ENCODE measurements at places on chromosomes 7 and 10.

- no peak for DNase-seq
Observed at GRCh38 chr7:138967159-138967558, 14.0 kb downstream of the KIAA1549 start.

DNA sequence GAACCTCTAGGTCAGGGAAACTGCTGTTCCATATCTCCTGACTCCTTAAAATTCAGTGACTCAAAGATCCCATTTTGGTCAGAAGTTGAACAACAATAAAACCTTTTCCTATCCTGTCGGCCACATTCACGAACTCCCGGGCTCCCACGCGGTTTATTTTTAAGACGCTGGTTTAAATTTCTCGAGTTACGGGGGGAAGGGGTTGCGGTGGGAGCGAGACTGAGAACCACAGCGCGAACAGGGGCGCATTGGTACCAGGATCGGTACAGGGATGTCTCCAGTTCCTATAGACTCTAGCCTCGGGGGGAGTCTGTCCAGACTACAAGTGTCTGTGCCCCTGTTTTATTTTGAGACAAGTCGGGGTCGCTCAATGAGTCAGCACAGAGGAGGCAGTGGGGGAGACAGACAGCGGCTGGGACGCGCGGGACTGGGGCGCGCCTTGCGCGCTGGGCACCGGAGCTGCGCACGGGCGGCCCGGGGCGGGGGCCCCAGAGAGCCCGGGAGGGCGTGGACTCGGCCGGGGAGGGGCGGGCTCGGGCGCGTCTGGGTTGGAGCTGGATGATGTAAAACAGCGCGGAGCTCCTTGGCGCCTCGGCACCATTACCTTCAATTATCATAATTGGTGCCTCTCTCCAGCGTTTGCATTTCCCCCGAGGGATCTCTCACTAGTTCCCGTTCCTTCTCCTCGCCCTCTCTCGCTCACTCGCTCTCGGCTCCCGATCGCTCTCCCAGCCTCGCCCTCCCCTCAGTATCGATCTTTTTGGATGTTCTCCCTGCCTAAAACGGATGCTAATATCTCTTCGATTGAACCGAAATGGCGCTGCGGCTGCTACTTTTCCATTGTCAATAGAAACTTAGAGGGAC is 8.7 kb upstream of the BAMBI start:
- no peak for DNase-seq

DNA sequence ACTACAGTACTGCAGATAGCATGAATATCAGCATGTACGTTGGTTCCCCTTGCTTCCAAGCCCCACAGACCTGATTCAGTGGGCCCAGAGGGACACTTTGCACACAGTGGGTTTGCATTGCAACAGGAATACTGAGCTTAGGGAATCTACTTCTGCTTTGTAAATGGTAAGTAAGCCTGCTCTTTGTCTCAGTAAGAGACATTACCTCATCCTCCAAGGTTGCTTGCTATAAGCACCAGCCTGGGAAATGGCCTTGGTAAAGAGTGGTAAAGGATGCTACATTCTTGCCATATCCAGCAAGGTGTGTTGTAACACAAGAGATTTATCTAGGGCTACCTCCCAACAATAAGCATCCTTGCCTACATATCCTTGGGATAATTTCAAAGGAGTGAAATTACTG is 730.5 kb downstream of the INHBA start:
- no peak for DNase-seq

DNA sequence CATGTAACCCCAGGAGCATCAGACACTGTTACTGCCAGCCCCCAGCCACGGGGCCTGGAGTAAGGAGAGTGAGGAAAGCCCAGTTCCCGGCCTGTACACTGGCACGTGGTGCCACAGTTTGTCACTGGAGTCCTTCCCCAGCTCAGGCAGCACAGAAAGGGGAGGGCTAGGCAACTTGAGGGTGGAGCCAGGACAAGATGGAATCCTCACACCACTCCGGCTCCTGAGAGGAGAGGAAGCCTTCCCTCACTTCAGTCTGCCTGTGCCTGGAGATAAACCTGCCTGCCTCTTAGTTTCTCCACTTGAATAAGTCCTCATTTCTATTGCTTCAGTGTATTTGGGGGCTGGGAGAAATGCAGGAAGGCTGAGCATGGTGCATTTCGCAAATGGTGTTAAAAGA is 176.0 kb downstream of the KIAA1217 start:
- no peak for DNase-seq

DNA sequence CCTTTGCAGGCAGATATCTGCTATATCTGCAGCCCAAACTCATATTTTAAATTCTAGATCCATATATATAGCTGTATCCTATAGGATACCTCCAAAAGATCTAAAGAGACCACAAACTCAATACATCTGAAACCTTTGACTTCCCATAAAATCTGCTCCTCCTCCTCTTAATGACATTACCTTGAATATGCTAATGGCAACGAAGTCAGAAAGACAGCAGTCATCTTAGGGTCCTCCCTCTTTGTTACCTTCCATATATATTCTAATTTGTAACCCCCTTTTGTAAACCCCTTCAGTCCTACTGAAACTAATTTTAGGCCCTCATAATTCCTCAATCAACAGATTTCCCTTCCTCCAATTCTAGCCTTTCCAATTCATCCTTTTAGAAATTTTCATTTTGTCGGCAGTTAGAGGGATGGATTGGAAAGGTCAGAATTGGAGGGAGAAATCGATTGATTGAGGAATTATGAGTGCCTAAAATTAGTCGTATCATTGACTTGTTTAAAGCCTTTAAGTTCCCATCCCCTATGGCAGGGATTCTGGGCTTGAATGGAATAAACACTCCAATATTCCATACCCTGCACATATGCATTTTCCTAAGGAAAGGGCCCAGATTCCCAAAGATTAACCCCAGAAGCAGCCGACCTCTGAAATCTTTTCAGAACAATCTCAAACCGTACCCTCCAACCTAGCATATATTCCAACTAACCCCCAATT is 2.4 kb downstream of the SYPL1 start:
- no peak for DNase-seq

DNA sequence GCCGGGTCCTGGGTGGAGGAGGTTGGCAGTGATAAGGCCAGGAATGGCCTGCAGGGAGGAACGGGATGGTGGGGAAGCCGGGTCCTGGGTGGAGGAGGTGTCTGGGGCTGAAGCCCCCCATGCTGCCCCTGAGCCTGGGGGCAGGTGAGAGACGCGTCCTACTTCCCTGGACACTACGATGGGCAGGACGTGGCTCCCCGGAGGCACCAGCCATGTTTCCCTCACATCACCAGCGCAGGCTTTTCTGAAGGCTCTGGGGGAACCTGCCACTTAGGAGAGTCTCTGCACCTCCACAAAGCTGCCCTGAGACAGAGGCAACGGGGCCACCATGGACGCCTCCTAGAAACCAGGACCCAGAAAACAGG is 324.8 kb downstream of the DNAJB6 start:
- DNase-seq, result no peak
